ELF-1 (cell line): ENCODE measurements at places on chromosomes 4 and X.

DNA sequence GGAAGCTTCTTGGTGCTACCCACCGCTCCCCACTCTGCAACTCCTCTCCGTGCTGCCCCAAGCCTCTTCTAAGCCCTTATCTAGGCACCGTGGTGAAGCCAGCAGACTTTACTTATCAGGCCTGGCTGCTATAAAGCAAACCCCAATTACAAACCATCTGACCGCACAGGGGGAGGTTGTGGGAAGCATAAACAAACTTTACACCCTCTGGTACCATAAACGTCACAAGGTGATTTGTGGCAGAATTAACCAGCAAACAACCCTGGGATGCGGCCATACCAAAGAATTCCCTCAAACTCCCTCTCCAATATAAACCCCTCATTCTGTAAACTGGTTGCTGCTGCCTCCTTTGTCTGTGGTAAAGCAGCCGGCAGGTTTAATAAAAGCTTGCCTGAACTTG is 55.2 kb downstream of the MAGEC2 start:
- peak; percentile 33 for DNase-seq

DNA sequence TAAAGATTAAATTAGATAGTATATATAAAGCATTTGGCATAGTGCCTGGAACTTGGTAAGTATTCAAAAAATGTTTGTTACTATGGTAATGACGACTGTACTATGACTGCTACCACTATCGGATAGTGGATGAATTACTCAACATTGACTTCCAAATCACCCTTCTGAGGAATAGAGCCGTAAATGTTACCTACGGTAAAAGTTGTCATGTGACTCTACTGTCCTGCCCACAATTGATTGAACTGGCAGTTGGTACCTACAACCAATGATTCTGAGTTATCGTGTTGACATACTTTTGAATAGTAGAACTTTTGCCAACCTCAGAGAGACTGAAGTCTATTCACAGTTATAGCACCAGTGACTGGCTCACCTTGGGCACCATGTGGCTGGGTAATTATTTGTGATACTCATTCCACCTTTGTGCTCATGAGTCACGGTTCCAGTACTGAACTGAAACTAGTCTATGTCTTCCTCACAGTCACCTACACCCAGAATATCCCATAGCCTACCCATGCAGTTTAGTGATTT is 185.5 kb upstream of the PITX2 start:
- no peak for DNase-seq

GRCh38 chr4:142265536-142265935 is 580.6 kb downstream of the INPP4B start:
- no peak for DNase-seq

DNA sequence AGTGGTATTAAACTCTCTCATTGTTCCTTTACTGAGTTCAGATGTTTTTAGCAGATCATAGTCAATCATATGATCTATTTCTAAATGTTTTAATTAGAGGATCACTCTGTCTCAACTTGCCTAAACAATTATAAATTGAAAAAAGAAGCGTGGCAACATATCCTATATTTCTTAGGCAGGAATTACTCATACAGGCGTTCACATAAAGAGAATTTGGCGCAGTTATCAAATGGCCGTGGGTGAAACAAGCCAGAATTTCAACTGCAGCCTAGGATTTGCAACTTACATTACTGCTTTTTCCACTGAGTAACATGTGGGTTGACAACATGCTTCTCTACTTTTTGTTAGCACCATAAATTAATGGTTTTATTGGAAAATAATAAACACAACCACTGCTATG is 141.3 kb downstream of the CPE start:
- no peak for DNase-seq

DNA sequence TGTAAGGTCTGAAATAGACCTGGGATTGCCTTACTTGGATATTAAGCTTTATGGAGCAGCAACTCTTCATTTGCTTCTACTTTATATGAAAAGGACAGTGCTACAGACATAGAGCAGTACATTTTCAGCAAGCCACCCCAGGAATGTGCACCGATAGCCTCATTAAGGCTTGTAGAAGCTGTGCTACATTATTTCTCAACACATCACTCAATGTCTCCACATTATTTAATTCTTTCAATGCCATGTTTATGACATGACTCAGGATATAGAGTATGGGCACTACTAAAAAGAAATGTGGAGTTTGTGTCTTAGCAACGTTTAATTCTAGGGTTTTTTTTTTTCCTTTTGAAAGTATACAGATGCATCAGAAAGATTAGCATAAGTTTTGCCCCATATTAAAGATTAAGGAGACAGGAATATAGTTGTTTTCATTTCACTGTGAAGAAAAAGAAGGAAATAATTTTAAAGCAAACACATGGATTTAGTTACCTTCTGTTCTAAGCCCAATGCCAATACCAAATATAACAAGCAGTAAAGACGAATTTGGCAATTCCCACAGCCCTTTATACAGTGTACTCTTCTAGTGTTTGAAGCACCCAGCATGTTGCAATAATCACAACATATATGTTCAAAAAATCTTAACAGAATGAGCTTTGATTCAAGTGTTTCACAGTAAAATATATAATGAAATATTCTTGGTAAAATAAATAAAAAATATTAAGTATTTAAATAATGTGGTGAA is 2140.1 kb upstream of the AGA start:
- no peak for DNase-seq

- DNase-seq, result no peak
These were observed 638.7 kb downstream of the FSTL5 start for GRCh38 chr4:161525121-161525520.

DNA sequence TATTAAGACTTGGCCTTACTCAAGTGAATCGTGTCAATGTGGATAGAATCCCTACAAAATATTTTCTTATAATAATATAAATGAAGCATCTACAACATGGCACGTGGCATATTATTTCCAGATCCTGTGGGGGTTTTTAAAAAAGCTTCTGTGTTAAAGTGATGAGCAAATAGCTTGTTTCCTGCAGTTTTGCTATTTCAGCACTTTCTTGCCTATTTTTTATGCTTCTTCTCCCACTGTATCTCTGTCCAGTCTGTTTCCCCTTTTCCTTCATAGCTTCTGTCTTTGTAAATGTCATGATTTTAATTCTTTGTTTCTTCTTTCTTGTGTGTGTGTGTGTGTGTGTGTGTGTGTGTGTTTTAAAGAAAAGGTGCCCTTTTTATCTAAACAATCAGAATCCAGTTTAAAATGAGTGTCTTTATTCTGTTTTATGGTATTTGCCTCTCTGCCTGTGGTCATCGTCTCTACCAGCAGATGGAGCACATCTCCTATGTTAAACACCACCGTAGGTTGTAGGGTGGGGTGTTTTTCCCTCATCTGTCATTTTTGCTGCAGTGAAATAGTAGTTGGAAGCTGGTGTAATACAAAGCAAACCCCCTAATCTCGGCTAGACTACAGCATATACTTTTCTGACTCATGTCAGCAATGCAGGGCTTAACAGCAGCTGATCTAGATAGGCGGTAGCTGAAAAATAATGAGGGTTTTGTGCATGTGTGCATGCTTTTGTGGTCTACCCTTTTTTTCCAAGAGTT is 33.1 kb downstream of the FTHL17 start:
- DNase-seq, result peak; percentile 22

- no peak for DNase-seq
These were observed 96.0 kb downstream of the PTTG2 start for GRCh38 chr4:38056011-38056685.

- DNase-seq, result no peak
These were observed 38.6 kb downstream of the EVC start for GRCh38 chr4:5749568-5749967.

DNA sequence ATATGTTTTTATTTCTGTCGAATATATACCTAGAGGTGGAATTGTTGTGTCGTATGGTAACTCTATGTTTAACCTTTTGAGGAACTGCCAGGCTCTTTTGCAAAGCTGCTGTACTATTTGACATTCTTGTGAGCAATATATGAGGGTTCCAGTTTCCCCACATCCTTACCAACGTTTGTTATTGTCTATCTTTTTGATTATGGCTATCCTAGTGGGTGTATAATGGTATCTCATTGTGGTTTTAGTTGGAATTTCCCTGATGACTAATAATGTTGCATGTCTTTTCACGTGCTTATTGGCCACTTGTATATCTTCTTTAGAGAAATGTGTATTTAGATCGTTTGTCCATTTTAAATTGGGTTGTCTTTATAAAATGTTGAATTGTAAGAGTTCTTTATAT is 24.5 kb downstream of the REPS2 start:
- no peak for DNase-seq

- no peak for DNase-seq
These were observed 2.7 kb downstream of the SMAD1 start for GRCh38 chr4:145484225-145484846.

DNA sequence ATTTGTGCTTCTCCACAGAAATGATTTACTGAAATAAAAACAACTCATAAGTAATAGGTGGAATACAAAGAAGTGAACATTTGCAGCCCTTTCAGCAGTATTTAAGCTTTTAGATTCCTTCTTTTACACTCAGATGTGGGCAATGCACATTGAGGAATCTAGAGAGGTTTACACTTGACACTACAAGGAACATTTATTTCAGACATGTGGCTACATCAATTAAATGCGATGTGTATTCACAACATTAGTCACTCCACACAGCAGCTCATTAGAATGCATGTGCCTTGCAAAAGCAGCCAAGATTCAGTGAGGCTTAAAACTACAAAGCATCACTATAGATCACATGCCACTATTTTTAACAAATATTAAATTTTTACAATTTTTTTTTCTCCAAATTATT is 480.7 kb downstream of the INPP4B start:
- DNase-seq, result no peak

- DNase-seq, result no peak
These were observed 50.5 kb downstream of the TBC1D14 start for GRCh38 chr4:6960154-6960553.

DNA sequence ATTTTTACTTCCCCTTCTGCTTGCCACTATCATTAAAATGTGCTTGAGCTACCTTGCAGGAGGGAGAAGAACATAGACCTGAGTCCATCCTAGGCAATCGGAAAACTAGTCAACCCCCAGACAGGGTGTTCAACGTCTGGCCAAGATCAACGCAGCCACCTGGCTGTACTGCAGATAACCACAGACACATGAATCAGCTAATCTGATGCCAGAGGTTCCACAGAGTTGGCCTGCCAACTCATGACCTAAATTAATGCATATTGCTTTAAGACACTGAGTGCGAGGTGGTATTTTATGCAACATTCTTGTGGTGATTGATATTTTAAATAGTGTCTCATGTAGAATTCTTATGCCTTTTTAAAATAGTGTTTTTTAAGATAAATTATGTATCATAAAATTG is 1283.8 kb upstream of the PABPC4L start:
- no peak for DNase-seq

- peak; percentile 22 for DNase-seq
These were observed 25.1 kb downstream of the PIR start for GRCh38 chrX:15468036-15468435.

GRCh38 chr4:5821665-5822358 is 71.1 kb downstream of the CRMP1 start:
- DNase-seq, result peak; percentile 71

DNA sequence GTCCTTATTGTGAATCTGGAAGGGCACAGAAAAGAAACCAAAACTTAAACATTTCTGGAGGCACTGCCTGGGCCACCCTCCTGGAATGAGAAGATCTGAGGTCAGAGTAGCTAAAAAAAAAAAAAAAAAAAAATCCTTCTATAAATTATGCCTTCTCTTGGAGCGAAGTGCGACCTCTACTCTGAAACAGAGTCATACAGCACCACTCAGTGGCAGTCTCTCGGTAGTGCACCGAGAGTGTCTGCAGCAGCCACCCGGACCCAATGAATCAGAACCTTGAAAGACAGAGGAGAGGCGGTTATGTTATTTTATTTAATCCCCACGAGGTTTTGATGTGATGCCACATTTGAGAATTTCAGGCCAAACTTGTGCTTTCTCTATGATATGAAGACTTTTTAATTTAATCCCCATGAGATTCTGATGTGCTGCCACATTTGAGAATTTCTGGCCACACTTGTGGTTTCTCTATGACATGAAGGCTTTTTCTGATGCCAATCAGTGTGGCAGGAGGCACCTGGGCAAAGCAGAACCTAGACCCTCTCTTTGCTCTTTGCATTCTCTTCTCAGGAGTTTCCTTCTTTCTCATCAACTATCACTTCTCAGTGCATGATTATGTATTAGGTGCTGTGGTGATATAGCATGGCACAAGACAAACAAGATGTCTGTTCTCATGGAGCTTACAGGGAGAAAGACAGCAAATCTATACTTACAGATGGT is 5.6 kb upstream of the CT47C1 start:
- DNase-seq, result peak; percentile 65

DNA sequence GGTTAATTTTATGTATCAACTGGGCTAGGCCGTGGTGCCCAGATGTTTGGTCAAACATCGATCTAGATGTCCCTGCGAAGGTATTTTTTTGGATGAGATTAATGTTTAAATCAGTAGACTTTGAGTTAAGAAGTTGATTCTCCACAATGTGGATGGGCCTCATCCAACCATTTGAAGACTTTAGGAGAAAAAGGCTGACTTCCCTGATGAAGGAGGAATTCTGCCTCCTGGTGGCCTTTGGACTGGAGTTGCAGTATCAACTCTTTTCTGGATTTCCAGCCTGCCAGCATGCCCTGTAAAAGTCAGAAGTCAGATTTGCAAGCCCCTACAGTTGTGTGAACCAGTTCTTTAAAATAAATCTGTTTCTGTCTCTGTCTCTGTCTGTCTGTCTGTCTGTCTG is 91.4 kb downstream of the STK32B start:
- peak; percentile 49 for DNase-seq

GRCh38 chr4:153750197-153750817 is 9.5 kb downstream of the RNF175 start:
- peak; percentile 79 for DNase-seq

GRCh38 chr4:128940971-128941370 is 131.5 kb downstream of the JADE1 start:
- DNase-seq, result no peak
